ENCODE measurements at places on chromosomes 3 and 15. TPM values are rescaled to one million over a fixed set of nuclear protein-coding genes. Genes with fewer than 3 reads are reported as not detected.

The GNL3 gene
- total RNA-seq: 83.4 TPM

DNA sequence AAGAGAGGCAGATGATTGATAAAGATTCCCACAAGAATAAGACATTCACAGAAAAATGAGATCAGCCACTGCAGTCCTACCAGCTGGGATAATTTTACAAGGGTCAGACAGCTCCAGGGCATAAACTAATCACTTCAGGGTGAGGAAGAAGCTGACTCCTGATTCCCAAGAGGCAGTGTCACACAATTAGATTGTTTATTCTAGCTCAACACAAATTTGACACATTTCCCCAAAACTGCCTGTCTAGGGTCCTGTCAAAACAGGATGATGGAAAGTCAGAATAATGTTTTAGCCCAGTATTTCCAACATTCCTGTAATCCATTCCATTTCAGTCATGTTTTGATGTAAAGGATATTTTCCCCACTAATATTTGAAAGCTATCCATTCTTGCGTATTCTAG lies 110.8 kb downstream of the TNIK start:
- H3K36me3 ChIP-seq: no peaks in the 10 kb centered on the region
- H3K4me3 ChIP-seq: no peak overlapping the region
- no peaks in the 10 kb centered on the region for H3K27me3 ChIP-seq

The DAZL gene
- total RNA-seq: not detected

The ACKR2 gene
- 1.0 TPM for total RNA-seq

DNA sequence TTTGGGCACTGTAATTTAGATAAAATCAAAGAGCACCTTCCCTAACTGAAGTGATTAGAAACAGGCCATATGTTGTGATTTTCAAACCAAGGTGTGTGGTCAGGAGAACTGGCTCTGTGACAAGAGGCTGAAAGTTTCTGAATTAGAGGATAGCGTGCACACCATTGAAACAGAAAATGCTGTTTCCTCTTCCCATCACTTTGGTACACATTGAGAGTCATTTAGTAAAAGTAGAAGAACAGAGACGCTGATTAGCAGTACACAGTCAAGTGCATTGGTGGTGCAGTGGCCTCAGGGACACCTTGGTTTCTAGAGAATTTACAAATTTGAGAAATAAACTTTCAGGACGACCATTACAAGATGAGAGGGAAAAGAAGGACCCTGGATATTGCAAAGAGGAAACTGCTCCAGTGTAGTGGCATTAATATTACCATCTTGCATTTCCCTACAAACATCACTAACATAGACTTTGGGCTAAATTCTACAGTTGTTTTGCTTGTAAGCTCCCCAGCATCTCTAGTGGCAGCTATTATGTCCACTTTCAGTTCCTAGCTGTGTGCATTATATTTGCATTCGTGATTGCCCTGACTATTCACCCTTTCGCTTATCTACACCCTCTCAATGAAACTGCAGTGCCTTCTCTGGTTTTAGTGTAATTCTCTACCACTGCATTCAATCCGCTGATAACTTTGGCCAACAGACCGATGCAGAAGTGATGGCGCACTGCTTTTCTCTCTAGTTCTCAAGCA lies 728.1 kb upstream of the GRM7 start:
- DNase-seq: no peak
- H3K4me3 ChIP-seq: no peak overlapping the region
- no peaks in the 10 kb centered on the region for H3K4me1 ChIP-seq
- H3K27ac ChIP-seq: no peak overlapping the region
- no peaks in the 10 kb centered on the region for H3K27me3 ChIP-seq
- H3K36me3 ChIP-seq: no peaks in the 10 kb centered on the region

DNA sequence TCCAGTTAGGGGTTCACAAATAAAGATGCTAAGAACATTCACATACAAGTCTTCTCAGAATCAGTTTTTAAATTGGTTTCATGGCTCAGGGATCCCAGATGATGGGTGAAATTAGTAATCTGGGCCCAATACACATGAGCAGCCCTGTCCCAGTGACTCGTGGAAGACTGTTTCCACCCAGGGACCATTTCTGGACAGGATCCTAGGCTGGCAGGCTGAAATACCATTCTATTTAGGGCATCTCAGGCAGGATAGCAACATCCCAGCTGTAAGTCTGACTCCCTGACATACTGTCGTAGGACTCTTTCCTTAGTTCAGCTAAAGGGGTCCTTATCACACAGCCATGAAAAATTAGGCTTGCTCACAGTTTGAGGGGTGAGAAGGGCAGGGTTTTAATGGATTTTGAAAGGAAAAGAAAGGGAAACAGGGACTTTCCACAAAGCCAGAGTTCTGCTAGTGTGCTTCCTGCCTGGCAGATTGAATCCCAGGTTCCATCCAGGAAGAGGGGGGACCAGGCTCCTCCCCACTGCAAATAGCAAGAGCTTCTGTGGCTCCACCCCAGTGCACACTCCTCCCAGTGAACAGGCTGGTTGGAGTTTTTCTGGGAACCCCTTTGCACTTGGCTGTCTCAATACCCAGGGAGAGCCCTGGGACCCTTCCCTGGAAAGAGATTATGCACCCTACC lies 41.3 kb upstream of the LYZL4 start:
- no peaks in the 10 kb centered on the region for H3K4me1 ChIP-seq
- H3K36me3 ChIP-seq: no peaks in the 10 kb centered on the region
- no peak overlapping the region for H3K27ac ChIP-seq
- no peaks in the 10 kb centered on the region for H3K27me3 ChIP-seq
- no peak for DNase-seq

GRCh38 chr15:97989299-97989698 lies 28.8 kb downstream of the ARRDC4 start:
- no peaks in the 10 kb centered on the region for H3K4me1 ChIP-seq
- no peak overlapping the region for H3K27ac ChIP-seq
- H3K4me3 ChIP-seq: no peak overlapping the region
- H3K36me3 ChIP-seq: no peaks in the 10 kb centered on the region

GRCh38 chr3:78665776-78666469 lies 1101.9 kb downstream of the ROBO1 start:
- H3K4me3 ChIP-seq: no peak overlapping the region
- no peaks in the 10 kb centered on the region for H3K27me3 ChIP-seq
- no peak overlapping the region for H3K27ac ChIP-seq
- no peaks in the 10 kb centered on the region for H3K4me1 ChIP-seq
- no peaks in the 10 kb centered on the region for H3K36me3 ChIP-seq

GRCh38 chr3:69460034-69460433 lies 74.1 kb upstream of the FRMD4B start:
- no peaks in the 10 kb centered on the region for H3K36me3 ChIP-seq
- DNase-seq: no peak
- H3K4me3 ChIP-seq: no peak overlapping the region
- no peak overlapping the region for H3K27ac ChIP-seq
- no peaks in the 10 kb centered on the region for H3K27me3 ChIP-seq

The SLC22A13 gene
- 0.79 TPM for total RNA-seq

The SPESP1 gene
- not detected for total RNA-seq

DNA sequence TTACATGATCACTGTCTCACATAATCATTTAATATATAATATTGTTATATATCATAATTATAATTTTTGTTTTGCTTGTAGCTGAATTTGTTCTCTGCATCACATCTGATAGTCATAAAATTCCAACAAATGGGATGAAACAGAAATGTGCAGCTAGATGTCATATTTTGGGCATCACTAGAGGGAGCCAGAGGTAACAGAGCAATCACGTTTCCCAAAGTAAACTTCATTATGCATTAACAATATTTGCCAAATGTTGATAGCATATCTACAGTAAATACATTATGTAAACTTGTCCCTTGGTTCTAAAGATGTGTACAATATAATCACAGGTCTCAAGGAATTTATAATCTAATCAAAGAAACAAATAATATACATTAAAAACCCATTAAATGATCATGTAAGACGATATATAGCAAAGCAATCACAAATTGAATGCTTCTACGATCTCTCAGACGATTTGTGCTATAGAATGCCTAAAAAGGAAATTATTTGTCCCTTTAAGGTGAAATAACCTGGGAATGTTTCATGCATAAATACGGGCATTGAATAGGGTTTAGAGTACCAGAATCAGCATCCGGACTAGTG lies 234.2 kb upstream of the MCTP2 start:
- no peaks in the 10 kb centered on the region for H3K27me3 ChIP-seq
- no peaks in the 10 kb centered on the region for H3K36me3 ChIP-seq
- H3K27ac ChIP-seq: no peak overlapping the region

GRCh38 chr3:9497821-9498565 lies 55.6 kb downstream of the LHFPL4 start:
- H3K4me3 ChIP-seq: no peak overlapping the region
- H3K27ac ChIP-seq: no peak overlapping the region
- DNase-seq: no peak
- H3K27me3 ChIP-seq: no peaks in the 10 kb centered on the region
- peaks cover 17% of the 10 kb centered on the region for H3K4me1 ChIP-seq

GRCh38 chr15:45259796-45260195 lies 7.8 kb downstream of the SLC28A2 start:
- no peaks in the 10 kb centered on the region for H3K27me3 ChIP-seq
- H3K4me3 ChIP-seq: no peak overlapping the region
- no peak overlapping the region for H3K27ac ChIP-seq
- H3K4me1 ChIP-seq: no peaks in the 10 kb centered on the region
- no peaks in the 10 kb centered on the region for H3K36me3 ChIP-seq

- peaks cover 30% of the 10 kb centered on the region for H3K36me3 ChIP-seq
- DNase-seq: no peak
- H3K27me3 ChIP-seq: no peaks in the 10 kb centered on the region
- peak overlapping the region; percentile 36 for H3K4me3 ChIP-seq
Observed at GRCh38 chr15:72781631-72782030, 1.9 kb downstream of the ADPGK start.

DNA sequence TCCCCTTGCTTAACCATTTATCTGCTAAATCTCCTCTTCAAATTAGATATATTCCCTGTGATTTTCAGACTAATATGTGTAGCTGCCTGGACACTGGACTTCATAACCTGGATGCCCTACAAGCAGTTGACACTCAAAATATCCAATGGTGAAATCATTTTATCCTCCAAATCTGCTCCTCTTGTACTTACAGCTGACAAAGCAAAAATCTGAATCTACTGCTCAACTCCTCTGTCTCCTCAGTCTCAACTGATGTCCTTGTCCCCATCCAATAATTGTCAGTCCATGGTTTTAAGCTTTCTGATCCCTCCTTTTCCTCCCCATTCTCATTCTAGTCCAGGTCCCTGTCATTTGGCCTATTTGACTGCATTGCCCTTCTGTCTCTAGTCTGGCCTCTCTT lies 411.8 kb downstream of the TBC1D5 start:
- H3K4me3 ChIP-seq: no peak overlapping the region
- H3K27me3 ChIP-seq: no peaks in the 10 kb centered on the region

GRCh38 chr3:23162934-23163333 lies 40.2 kb upstream of the UBE2E2 start:
- no peak overlapping the region for H3K27ac ChIP-seq

- no peaks in the 10 kb centered on the region for H3K36me3 ChIP-seq
- no peak for DNase-seq
- no peak overlapping the region for H3K4me3 ChIP-seq
- no peak overlapping the region for H3K27ac ChIP-seq
Observed at GRCh38 chr15:69749797-69750196, 297.2 kb downstream of the RPLP1 start.

- no peak overlapping the region for H3K4me3 ChIP-seq
- no peaks in the 10 kb centered on the region for H3K4me1 ChIP-seq
- H3K27ac ChIP-seq: no peak overlapping the region
Observed at GRCh38 chr15:52557274-52557641, 11.6 kb downstream of the ARPP19 start.

- H3K36me3 ChIP-seq: no peaks in the 10 kb centered on the region
- H3K27me3 ChIP-seq: no peaks in the 10 kb centered on the region
- no peak overlapping the region for H3K4me3 ChIP-seq
- peaks cover 31% of the 10 kb centered on the region for H3K4me1 ChIP-seq
Observed at GRCh38 chr3:16998236-16998923, 113.6 kb downstream of the PLCL2 start.

The SLC9C1 gene
- not detected for total RNA-seq

The NMNAT3 gene
- 4.6 TPM for total RNA-seq

DNA sequence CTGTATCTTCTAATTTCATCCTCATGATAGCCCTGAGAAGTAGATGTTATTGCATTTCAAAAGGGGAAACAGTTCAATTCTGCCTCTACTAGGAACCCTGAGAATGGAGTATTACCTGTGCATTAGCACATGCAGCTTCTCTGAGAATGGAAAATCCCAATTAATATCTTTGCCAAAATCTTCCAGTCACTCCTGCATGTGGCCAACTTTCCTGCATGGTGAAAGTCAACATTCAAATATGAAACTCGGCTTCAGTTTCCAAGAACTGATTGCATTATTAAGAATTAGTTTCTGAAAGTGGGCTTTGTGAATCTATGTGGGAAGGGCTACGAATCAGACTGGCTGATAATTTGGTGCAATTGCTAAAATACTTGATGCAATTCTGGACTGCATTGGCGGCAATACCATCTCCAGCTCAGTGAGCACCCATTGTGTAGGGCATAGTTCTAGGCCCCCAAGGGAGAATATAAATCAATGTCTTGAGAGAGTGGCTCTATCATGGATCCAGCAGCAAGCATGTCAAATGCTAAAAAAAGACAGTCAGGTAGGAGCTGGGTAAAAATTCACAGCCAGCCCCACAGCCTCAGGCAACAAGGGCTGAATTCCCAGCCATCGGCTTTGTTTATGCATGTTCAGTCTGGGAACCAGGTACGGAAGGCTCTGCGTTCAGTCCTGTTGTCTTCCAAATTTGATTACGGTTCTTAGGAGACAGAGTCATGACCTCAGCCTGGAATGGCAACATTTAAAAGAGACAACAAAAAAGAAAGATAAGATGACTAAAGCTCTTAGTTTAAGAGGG lies 18.8 kb upstream of the BCL6 start:
- no peak overlapping the region for H3K4me3 ChIP-seq
- no peaks in the 10 kb centered on the region for H3K27me3 ChIP-seq
- no peak overlapping the region for H3K27ac ChIP-seq
- H3K36me3 ChIP-seq: no peaks in the 10 kb centered on the region
- no peaks in the 10 kb centered on the region for H3K4me1 ChIP-seq

DNA sequence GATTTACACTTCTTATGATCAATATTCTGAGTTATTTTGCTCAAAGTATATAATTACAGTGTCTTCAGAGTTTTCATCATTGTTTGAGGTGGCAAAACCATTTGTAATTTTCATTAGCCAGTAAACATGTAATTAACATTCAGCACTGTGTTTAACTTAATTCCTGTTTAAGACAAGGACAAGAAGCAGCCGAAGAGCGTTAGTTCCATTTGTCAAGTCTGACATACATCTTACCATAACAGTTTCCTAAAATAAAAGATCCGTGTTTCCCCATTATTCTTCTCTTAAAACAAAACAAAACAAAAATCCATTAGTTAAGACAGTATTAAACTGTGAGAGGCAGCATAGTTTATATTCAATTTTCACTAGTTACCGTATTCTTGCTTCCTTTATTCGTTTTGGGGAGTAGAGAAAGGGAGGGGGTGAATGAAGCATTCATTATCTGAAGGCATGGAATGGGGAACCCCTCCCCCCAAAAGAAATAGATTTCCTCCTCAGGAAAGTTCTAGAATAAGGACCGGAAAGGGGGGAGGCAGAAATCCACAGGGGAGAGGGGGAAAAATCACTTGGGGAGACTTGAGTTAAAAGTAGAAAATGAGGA lies 5.5 kb upstream of the NR2F2 start:
- no peak overlapping the region for H3K27ac ChIP-seq
- H3K36me3 ChIP-seq: no peaks in the 10 kb centered on the region
- H3K27me3 ChIP-seq: peaks cover 62% of the 10 kb centered on the region
- no peak overlapping the region for H3K4me3 ChIP-seq
- no peak for DNase-seq

The SAMD7 gene
- total RNA-seq: not detected

Data from T-cell (primary cell).